Esophagus squamous epithelium (tissue), 5 donors: ENCODE measurements at places on chromosomes 13 and 19.

GRCh38 chr19:12574036-12574435 lies 22.8 kb upstream of the ZNF564 start:
- DNase-seq: no peak

DNA sequence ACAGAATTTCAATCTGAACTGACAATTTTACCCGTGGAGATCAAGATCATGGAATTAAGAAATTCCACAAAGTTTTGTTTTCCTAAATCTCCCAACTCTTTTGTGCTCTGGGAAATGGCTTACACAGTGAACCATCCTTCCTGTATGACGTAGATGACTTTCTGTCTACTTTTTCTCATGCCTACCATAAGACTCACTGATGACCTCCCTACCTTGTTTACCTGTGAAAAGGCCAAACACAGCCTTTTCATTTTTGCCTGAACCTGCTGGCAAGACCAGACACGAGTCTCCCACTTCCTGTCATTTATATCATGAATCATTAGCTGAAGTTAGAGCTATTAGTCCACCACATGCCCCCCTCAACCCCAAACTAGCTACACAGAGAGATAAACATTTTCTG lies 4.6 kb upstream of the KBTBD6 start:
- no peak for DNase-seq

DNA sequence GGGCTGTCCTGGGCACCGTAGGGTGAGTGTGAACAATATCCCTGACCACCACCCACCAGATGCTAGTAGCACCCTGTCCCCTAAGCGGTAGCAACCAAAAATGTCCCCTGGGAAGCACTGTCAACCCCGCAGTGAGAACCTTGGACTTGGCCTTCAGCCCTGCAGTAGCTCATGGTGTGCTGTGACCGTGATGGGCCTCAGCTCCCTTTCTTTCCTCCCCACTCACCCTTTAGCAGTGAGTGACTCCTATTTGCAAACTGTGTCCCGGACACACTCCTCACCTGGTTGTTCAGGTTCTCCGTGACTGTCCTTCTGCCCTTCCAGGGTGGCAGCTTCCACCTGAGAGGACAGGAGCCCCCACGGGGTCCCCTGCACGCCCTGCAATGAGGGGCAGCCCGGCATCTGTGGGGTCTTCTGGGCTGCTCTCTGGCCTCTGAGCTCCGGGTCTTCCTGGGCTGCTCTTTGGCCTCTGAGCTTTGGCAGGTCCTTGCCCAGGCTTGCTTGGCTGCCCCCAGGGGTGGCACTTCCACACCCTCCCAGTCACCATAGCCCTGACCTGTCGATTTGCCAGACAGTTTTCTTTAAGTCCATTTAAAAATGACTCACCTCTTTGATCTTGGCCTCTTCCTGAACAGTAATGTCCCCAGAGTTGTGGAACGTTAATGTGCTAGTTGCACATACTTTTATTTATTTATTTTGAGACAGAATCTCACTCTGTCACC lies 3.8 kb downstream of the KDM4B start:
- DNase-seq: no peak

DNA sequence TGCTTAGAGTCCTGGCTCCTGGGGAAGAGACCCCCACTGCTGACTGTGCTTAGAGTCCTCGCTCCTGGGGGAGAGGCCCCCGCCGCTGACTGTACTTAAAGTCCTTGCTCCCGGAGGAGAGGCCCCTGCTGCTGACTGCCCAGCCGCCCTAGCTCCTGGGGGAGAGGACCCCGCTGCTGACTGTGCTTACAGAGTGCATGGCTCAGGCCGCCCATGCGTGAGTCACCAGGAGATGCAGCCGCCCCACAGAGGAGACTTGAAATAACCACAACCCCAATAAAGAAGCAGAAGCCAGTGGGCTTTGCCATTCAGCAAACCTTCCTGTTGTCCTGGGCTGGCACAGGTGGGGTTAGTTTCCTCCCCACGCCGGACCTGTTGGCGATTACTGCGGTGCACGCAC lies 79.2 kb upstream of the C13orf46 start:
- DNase-seq: no peak

DNA sequence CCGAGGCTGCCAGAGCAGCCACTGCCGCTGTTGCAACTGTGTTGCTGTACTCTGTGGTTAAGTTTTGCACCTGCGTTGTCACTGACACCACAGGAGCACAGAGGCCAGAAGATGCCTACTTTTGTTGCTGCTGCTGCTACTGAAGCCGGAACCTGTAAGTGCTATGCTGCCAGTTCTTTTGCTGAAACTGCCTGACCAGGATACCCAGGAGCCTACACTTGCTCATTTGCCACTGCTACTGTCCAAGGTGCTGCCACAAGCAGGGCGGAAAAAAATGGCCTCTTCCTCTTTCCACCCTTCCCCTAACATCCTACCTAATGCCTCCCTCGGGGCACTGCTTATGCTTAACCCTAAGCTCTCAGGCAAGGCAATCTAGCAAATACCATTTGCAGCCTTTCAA lies 29.0 kb upstream of the NBEA start:
- DNase-seq: no peak

DNA sequence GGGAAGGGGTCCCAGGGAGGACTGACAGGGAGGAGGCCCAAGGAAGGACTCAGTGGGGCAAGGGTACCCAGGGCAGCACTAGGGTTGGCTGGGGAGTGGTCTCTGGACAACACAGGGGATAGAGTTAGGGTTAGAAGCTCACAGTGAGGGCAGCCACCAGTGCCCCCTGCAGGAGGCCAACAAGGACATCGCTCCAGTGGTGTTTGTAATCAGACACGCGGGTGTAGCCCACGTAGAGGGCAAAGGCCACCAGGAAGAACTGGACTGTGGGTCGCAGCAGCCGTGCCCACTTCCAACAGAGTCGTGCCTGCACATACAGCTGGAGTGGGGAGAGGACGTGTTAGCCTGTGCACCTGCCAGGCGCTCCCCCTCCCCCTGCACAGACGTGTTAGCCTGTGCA lies 9.2 kb downstream of the PLPP2 start:
- no peak for DNase-seq

DNA sequence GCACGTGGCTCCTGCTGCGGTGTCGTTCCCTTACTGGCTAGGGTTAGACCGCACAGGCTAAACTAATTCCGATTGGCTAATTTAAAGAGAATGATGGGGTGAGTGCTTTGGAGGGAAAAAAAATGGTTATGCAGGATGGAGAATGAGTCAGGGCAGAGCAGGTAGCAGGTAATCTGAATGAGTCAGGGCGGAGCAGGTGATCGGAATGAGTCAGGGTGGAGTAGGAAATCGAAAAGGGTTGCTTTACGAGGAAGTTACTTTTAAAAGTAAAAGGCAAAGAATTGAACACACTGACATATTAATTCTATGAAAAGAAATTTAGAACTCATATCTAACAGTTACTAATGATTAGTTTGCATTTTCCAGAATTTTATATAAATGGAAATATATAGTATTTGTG lies 335.5 kb downstream of the FOXO1 start:
- no peak for DNase-seq

DNA sequence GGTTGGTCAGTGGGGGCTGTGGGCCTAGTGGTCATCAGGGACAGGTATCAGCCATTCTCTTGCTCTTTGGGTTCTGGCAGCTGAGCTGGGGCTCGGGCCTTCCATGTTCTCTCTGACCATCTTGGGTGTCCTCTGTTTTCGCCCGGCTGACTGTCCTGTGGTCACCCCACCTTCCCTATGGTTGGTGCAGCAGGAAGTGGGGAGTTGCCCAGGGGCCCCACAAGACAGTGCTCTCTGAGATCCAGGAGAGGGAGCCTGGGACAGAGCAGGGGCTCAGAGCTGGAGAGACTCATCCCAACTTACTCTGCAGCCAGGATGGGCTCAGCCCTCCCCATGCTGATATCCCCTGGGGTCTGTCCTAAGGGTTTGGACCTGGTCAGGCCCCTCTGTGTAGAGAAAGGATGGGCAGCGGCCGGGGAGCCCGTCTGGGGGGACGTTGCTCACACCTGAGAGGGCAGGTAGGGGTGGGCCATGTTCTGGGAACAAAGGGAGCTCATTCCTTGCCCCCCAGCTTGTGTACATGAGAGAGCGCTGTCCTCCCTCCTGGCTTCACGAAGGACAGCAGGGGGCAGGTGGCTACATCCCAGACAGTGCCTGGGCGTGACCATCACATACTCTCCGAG lies 937 bp upstream of the CEACAM8 start:
- DNase-seq: no peak

DNA sequence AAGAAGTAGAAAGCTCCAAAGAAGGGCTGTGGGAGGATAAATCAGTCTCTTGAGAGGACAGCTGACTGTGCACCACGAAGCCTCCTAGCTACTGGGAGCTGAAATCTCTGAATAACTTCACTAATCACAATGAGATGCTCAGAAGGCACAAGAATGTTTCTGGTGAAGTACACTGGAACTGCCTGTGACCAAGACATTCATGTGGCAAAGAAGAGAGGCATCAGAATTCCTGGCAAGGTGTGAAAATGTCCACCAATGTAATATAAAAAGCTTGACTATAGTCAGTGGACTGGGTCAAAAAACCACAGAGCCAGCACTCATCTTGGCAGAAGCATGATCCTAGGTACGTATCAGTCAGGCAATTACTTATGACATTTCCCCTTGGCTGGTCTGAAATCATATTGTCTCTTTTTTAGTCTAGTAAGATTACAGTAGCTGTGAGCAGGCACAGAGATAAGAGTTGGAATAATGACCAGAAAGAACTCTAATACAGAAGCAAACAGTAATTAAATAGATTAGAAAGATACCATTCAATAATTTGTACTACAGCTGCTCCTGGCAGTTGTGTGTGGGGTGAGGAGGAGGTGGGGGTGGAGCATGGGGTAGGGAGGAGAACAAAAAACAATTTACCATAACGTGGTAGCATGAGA lies 434.7 kb downstream of the DIAPH3 start:
- DNase-seq: no peak

GRCh38 chr13:104816726-104817125 lies 1718.7 kb downstream of the EFNB2 start:
- DNase-seq: no peak

GRCh38 chr13:91123456-91124127 lies 223.9 kb upstream of the MIR17HG start:
- DNase-seq: no peak

DNA sequence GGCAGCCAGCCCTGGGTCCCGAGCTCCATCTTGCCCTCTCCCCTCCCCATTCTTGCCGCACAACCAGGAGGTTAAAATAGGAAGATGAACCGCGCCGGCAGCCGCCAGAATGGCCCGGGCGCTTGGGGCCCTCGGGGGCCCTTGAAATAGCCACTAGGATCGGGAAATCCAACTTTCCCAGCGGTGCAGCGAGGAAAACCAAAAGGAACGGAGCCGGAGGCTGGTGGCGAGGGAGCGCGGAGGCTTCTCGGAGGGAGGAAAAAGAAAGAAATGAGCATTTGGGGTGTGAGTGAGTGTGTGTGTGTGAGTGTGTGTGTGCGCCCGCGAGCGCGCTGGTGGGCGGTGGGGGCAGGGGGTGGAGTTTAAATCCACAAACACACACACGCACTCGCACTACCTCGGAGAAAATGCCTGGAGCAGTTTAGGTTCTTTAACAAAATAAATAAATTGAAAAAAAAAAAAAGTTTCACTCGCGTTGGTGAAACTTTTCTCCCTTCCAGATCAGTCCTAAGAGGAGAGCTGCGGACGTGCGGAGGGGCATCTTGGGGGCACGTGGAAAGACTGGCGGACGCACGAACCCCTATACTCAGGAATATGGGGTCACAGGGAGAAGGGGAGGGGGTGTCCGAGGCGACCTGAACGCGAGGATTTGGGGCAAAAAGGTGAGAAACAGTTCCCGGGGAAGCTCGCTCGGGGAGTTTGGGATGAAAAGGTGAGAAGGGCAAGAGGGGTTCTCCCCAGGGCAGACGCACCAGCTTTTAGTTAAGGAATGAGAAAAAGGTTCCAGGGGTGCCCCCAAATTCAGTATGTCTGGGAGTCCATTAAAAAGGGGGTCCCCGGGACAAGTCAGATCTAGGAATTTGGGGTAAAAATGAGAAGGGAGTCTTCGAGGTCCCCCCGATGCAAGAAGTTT lies 1.3 kb downstream of the RFX2 start:
- no peak for DNase-seq

DNA sequence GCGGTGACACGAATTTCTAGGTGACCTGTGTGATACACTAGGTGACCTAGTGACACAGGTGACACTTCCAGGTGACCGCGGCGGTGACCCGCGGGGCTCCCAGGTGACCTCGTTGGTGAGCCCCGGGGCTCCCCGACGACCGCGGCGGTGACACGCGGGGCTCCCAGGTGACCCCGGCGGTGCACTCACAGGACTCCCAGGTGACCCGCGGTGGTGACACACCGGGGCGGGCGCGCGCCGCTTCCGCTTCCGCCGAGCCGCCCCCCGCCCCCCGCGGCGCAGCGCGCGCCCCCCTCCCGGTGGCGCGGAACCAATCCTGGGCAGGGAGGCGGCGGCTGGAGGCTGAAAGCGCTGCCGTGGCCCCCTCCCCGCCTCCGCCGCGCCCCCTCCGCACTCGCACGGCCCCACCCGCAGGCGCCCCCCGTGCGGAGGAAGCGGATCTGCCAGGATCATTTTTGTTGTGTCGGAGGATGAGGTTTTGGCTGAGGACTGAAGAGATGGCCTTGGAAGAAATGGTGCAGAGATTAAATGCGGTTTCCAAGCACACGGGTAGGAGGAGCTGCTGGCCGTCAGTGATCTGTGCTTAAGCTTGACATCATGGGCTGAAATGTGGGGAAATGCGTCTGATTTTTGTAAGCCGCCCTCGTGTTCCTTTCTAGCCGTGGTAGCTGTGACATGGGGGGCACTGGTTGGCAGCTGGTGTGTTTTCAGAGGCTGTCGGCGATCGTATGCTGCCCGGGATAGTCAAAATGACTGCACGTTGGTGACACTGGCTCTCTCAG lies at the start of gene MCF2L:
Gene MCF2L (plus strand): TSS at position 305 of the 782 bp plus-strand sequence. CDS start 166 bp downstream, at position 471.
- DNase-seq: no peak

DNA sequence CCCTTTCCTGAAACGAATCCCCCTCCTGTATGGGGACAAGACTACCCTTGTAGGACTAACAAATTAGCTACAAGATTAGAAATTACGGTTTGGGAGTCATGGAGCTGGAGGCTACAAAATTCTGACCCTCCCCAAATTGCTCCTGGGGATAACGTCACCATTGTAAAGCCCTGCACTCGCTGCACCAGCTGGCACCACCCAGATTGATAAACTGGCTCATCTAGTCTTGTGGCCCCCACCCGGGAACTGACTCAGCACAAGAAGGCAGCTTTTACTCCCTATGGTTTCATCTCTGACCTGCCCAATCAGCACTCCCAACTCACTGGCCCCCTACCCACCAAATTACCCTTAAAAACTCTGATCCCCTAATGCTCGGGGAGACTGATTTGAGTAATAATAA lies 150.6 kb upstream of the TSC22D1 start:
- no peak for DNase-seq

GRCh38 chr13:108496362-108497210 lies 132.8 kb upstream of the MYO16 start:
- DNase-seq: no peak

- no peak for DNase-seq
Measured at GRCh38 chr13:39876258-39876657, 220.8 kb downstream of the COG6 start.

GRCh38 chr13:64774915-64775314 lies 2455.2 kb downstream of the PCDH9 start:
- no peak for DNase-seq

- DNase-seq: no peak
Measured at GRCh38 chr13:37383856-37384370, 214.7 kb downstream of the POSTN start.
